Liver (tissue), 10 donors: ENCODE measurements at places on chromosomes 7 and 10. TPM values are rescaled to one million over a fixed set of nuclear protein-coding genes. Genes with fewer than 3 reads are reported as not detected.
A peak's percentile ranks its signal among the peaks of the same experiment; 100 is the strongest.

- H3K27me3 ChIP-seq: no peaks in the 10 kb centered on the region
- peak overlapping the region; percentile 14 for H3K27ac ChIP-seq
These were observed 10.2 kb downstream of the HIPK2 start for GRCh38 chr7:139767561-139767982.

GRCh38 chr7:73773700-73774517 lies 3.8 kb upstream of the CLDN3 start:
- H3K4me3 ChIP-seq: no peak overlapping the region
- no peaks in the 10 kb centered on the region for H3K36me3 ChIP-seq
- DNase-seq: no peak
- peaks cover 46% of the 10 kb centered on the region for H3K4me1 ChIP-seq

GRCh38 chr10:128078136-128078969 lies 47.9 kb downstream of the MKI67 start:
- no peak overlapping the region for H3K27ac ChIP-seq
- peak; percentile 69 for DNase-seq
- no peaks in the 10 kb centered on the region for H3K4me1 ChIP-seq

- no peak for DNase-seq
- no peaks in the 10 kb centered on the region for H3K4me1 ChIP-seq
- no peak overlapping the region for H3K27ac ChIP-seq
- no peaks in the 10 kb centered on the region for H3K36me3 ChIP-seq
- no peaks in the 10 kb centered on the region for H3K27me3 ChIP-seq
These were observed 67.6 kb upstream of the GSDME start for GRCh38 chr7:24824896-24825295.

DNA sequence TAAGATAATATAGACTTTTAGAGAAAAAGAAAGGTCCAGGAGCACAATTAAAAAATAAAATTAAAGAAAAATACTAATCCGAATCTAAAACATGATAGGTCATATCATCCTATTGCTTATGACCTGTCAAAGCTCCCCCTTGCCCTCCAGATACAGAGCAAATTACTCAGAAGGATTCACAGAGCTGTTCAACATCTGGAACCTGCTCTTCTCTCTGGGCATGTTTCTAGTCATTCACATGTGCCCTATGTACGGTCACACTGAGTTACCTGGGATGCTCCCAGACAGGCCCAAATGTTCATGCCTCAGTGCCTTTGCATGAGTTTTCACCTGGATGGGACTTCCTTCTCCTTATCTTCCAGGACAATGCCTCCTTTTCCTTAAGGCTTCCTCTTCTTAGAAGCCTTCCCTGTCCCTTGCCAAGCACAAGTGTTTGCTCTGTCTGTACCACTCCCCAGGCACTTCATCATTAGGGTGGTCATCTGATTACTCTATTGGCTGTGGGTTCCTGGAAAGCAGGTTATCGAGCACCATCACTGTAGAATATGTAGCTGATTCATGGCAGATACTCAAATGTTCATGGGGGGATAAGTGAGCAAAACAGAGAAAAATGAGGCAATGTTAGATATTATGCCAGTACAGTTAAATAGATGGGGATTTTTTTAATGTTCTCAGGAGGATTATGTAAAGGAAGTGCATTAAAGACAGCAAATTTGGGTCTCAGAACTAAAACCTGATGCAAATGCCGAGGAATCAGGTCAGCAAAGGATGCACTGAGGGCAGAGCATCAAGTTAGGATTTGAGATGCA lies 12.0 kb upstream of the AOAH start:
- no peak overlapping the region for H3K4me3 ChIP-seq
- H3K36me3 ChIP-seq: no peaks in the 10 kb centered on the region
- H3K4me1 ChIP-seq: peaks cover 2% of the 10 kb centered on the region
- no peak overlapping the region for H3K27ac ChIP-seq

GRCh38 chr10:101000915-101001658 lies 1.5 kb downstream of the LZTS2 start:
- H3K36me3 ChIP-seq: no peaks in the 10 kb centered on the region
- peaks cover 9% of the 10 kb centered on the region for H3K4me1 ChIP-seq
- peak; percentile 45 for DNase-seq
- H3K27ac ChIP-seq: peak overlapping the region; percentile 80
- H3K4me3 ChIP-seq: no peak overlapping the region

DNA sequence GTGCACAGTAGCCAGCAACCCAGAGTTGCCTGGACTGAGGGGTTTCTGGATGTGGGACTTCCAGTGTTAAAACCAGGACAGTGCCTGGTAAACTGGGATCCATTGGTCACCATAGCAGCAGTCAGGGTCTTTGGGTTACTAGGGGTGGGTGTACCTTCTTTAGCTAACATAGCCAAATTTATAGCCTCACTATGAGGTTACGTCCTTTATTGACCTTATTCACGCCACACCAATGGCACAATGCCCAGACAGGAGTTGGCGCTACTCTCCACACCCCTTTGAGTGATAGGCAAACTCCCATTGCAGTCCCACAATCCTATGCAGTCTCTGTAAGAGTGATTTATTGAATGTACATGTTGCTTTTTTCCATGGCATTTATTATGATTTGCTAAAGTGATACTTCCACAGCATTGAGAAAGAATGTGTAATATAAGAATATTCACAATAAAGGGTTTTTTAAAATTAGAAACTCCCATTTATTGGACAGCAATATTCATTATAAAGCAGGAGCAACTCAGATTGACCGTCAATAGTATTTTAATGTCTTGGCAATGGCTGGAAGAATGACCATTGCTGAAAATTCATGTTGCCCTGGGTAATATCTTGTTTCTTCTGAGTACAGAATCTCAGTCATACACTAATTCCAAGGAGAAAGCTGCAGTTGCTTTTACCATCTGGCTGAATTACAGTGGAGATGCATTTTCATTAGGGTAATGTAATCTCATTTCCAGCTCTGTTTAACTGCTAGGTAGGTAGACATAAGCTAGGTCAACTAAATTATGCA lies 26.1 kb downstream of the IFIT5 start:
- no peak overlapping the region for H3K27ac ChIP-seq
- no peaks in the 10 kb centered on the region for H3K36me3 ChIP-seq
- DNase-seq: no peak
- H3K27me3 ChIP-seq: no peaks in the 10 kb centered on the region
- H3K4me1 ChIP-seq: peaks cover 2% of the 10 kb centered on the region

- H3K4me1 ChIP-seq: no peaks in the 10 kb centered on the region
- no peak overlapping the region for H3K27ac ChIP-seq
- no peaks in the 10 kb centered on the region for H3K27me3 ChIP-seq
- no peak overlapping the region for H3K4me3 ChIP-seq
These were observed 19.1 kb upstream of the PRF1 start for GRCh38 chr10:70621503-70622078.

- peaks cover 16% of the 10 kb centered on the region for H3K4me1 ChIP-seq
These were observed 8.8 kb upstream of the CLDN3 start for GRCh38 chr7:73778801-73779389.

DNA sequence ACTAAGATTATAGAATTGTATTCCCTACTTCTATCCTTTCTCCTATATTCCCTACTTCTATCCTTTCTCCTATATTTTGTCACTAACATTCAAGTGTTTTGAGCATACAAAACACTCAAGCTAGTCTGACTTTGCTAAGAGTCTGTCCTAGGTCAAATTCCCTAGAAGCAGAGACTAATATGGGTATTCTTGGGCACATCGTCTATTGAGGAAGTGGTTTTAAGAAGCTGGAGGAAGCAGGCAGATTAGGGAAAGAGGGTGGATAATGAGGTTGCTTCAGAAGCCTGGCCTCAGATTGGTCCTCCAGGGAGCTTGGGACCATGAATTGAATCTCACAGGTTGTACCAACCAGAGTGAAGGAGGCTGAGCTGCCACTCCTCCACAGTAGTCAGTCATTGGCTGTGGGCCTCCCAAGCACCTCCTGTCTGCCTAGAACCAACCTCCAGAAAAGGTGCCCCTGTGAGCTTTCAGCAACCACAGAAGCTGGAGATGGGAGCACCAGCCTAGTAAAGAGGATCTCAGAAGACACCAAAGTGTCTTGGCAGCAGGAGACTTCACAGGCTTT lies 295.9 kb upstream of the PHF14 start:
- no peak overlapping the region for H3K27ac ChIP-seq
- H3K36me3 ChIP-seq: no peaks in the 10 kb centered on the region
- H3K27me3 ChIP-seq: no peaks in the 10 kb centered on the region
- no peak for DNase-seq
- H3K4me1 ChIP-seq: no peaks in the 10 kb centered on the region
- H3K4me3 ChIP-seq: no peak overlapping the region

DNA sequence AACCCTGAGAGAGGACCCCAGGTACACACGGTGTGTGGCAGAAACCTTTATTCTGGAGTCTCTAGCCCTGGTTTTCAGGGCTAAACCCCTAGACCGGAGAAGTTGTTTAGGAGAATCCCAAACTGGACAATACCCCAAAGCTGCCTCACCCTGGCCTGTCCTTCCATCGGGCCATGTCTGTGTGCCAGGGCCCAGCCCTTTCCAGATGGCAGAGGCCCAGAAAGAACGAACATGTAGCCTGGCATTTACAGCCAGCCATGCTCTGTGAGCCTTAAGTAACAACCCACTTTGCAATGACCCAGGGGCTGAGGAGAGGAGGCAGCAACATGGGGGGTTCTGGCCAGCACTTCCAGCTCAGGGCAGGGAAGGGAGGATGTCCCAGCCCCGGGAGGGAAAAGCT lies 142.1 kb downstream of the NEURL1 start:
- H3K4me1 ChIP-seq: peaks cover 14% of the 10 kb centered on the region
- H3K4me3 ChIP-seq: no peak overlapping the region
- no peaks in the 10 kb centered on the region for H3K36me3 ChIP-seq
- H3K27ac ChIP-seq: no peak overlapping the region
- DNase-seq: no peak

DNA sequence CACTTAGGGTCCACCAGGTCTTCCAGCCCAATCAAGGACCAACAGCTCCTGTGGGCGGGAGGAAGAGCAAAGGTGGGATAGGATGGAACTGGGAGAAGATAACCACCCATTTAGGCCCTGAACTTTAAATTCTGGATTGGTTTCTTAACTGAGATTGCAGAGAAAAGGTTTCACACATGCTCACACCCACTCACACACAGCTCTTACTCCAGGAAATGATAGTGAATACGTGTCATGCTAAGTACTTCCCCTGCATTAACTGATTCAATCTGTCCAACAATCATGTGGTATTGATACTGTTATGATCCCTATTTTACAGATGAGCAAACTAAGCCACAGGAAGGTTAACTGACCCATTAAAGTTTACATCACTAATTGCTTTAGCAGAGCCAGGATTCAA lies 4.6 kb upstream of the CYP3A4 start:
- H3K4me1 ChIP-seq: peaks cover 40% of the 10 kb centered on the region
- H3K27me3 ChIP-seq: no peaks in the 10 kb centered on the region
- no peak for DNase-seq
- H3K36me3 ChIP-seq: no peaks in the 10 kb centered on the region

GRCh38 chr7:1367501-1368183 lies 91.6 kb downstream of the MICALL2 start:
- no peak overlapping the region for H3K27ac ChIP-seq
- DNase-seq: no peak
- H3K27me3 ChIP-seq: peaks cover 3% of the 10 kb centered on the region
- H3K4me3 ChIP-seq: no peak overlapping the region
- no peaks in the 10 kb centered on the region for H3K36me3 ChIP-seq

- H3K27ac ChIP-seq: no peak overlapping the region
- DNase-seq: no peak
- no peaks in the 10 kb centered on the region for H3K36me3 ChIP-seq
- H3K4me1 ChIP-seq: no peaks in the 10 kb centered on the region
These were observed 537.9 kb downstream of the PLXDC2 start for GRCh38 chr10:20354166-20354565.

DNA sequence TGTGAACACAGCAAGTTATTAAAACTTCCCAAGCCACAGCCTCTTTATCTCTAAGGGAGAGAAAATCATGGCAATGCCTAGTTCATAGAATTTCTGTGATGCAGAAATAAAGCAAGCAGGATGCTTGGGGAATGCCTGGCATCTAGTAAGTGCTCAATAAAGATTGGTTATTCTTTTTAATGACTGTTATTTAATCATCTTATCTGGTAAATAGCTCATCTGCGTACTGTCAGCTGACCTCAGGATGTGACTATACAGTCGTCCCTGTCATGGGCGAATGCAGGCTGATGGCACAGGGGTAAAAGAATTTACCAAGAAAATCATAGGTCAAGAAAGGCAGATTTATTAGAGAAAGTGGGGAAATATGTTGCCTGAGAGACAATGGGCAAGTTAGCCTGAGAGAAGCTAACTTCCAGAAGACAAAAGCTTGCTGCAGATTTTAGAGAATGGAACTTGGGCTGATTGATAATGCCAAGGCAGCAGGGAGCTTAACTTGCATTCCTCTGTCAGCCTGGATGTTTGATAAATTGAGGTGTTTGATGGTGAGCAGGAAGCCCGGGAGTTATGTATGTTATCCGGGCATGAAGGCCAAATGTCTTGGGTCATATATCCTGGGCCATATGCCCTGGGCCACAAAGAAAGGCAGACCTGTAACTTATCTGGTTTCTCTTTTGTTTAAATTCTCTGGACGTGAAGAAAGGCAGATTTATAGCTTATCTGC lies 126.0 kb downstream of the KCNMA1 start:
- H3K36me3 ChIP-seq: no peaks in the 10 kb centered on the region
- no peak for DNase-seq
- no peak overlapping the region for H3K27ac ChIP-seq

- no peaks in the 10 kb centered on the region for H3K36me3 ChIP-seq
- H3K4me3 ChIP-seq: no peak overlapping the region
- H3K4me1 ChIP-seq: no peaks in the 10 kb centered on the region
- no peaks in the 10 kb centered on the region for H3K27me3 ChIP-seq
These were observed 49.5 kb upstream of the ZNF138 start for GRCh38 chr7:64744680-64745079.

GRCh38 chr7:92242972-92243371 lies 2.7 kb downstream of the KRIT1 start:
- H3K4me1 ChIP-seq: peaks cover 27% of the 10 kb centered on the region
- H3K27me3 ChIP-seq: no peaks in the 10 kb centered on the region
- peaks cover 21% of the 10 kb centered on the region for H3K36me3 ChIP-seq
- no peak overlapping the region for H3K4me3 ChIP-seq
- H3K27ac ChIP-seq: no peak overlapping the region
- DNase-seq: no peak

DNA sequence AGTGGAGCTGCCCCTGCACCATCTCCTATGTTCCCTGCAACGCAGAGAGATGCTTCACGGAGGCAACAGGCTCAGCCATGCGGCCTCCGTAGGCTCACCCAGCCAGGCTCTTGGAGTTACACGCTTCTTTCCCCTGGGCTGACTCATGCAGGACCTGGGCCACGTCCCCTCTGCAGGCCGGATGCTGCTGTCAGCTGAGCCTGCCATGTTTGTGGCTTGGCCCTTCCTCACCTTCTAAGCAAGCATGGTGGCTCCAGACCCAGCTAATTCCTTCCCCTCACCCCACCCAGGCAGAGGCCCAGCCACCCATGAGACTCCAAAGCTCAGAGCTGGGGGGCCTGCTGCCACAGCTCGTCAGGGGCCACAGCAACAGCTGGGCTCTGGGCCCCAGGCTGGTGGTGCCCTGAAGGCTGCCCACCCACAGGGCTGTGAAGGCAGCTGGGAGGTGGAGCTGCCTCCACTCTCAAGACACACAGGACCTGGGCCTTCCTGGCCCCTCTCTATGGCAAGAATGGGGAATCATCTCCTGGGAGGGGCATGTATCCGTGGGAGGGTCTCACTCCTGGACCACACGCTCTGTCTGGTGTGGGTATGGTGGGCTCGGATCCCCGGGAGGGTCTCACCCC lies 219.6 kb downstream of the ELFN1 start:
- no peak for DNase-seq
- H3K4me3 ChIP-seq: no peak overlapping the region
- H3K27ac ChIP-seq: no peak overlapping the region

Gene ZNF804B
- total RNA-seq: not detected

Gene HYAL4
- not detected for total RNA-seq

Gene H2BK1
- not detected for total RNA-seq

Gene CALHM1
- total RNA-seq: not detected

Gene KLLN
- total RNA-seq: 0.42 TPM

Gene GRM8
- total RNA-seq: 0.98 TPM

Gene ATP5MK
- 190 TPM for total RNA-seq

Gene NCF1
- 2.0 TPM for total RNA-seq

Gene OR6B1
- not detected for total RNA-seq
